HFFc6 (cell line): ENCODE measurements at places on chromosomes 1 and 21. TPM values are rescaled to one million over a fixed set of nuclear protein-coding genes. Genes with fewer than 3 reads are reported as not detected.

Gene OR2L5
- not detected in 2 replicates for total RNA-seq

Gene PRDX6
- total RNA-seq: 556 to 1,361 TPM (median 1,137 TPM) in 3 replicates

GRCh38 chr1:177925006-177925405 is 44.9 kb downstream of the SEC16B start:
- DNase-seq: no peak

DNA sequence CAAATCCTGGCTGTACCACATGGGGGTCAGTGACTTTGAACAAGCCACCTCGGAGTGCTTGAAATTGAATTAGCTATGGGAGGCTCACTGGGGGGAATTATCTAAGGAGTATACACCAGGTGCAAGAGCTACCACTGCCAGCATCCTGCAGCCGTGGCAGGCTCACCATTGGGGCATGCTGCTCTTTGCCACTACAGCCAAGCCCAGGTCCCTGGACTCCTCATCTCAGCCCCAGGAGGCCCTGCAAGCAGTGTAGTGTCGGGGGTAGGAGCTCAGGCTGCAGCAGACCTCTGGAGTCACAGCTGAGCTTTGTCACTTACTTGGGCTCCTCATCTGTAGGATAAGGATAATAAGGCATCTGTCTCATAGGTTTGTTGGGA is 35.3 kb downstream of the ACOT11 start:
- DNase-seq: no peak

DNA sequence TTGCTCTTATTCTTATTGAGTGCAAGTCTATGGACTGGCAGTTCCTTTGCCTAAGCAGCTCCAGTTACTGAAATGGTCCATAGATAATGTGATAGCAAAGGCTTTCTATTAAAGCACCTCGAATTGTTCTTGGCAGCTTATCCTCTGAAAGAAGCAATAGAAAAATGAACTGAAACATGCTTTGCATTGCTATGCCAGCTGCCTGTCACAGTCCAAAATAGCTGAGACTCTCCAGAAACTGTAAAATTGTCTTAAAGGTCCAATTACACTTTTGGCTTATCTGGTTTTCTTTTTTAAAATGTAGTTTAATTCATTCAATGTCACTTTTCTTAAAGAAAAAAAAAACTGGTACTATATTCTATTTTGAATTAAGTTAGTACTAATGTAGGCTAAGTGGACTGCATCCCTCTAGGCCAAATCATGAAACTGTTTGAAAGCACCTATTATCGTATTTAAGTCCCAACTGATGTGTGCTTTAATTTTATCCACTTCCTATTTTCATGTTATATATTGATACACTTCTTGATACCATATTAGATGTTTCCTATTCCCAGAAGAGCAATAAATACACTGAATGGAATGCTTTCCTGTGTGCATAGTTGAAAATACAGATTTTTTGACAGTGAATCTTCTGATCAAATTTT is 208.0 kb upstream of the DEPDC1 start:
- no peak for DNase-seq

- no peak for DNase-seq
These were observed 48.6 kb upstream of the TMEM125 start for GRCh38 chr1:43220905-43221778.
